ENCODE measurements at places on chromosomes 6 and 20.

DNA sequence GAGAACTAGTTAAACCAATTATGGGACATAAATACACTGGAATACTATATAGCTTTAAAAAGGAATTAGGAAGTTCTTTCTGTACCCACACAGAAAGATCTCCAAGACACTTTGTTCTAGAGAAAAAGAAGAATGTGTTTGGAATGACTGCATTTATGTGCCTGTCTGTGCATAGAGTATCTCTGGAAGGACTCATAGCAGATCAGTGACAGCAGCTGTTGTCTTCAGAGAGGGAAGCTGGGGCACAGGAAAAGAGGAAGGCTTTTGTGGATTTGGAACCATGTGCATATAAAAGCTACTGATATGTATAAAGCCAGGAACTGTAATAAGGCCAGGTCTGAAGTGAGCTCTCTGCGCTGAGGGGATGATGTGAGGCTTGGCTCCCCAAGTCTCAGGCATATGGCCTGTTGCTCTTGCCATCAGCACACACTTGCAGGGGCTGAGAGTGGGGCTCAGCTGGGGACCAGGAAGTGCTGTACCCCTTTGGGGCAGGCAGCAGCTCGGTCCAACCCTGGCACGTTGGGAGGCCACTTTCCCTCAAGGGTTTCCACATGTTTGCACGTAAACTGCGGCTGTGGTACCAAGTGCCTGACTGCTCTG lies 31.8 kb upstream of the CCDC167 start:
- DNase-seq = no peak

- no peak for DNase-seq
These were observed 33.1 kb downstream of the HBS1L start for GRCh38 chr6:135021310-135022049.

DNA sequence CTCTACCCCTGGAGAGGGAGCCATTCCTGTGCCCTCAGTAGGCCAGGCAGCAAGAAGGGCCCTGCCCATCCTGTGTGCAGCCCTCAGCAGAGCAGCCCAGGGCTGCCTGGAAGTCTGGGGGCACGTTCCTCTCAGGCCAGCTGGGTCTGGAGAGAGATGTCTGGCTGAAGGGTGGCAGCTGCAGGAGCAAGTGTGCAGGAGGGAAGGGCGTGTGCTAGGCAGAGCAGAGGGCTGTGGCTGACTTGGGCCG lies 62.7 kb downstream of the NOL4L start:
- DNase-seq = no peak

- DNase-seq = no peak
These were observed 105.4 kb downstream of the OGFRL1 start for GRCh38 chr6:71393981-71394432.

GRCh38 chr6:25051083-25051482 lies 115.3 kb upstream of the RIPOR2 start:
- DNase-seq = no peak

DNA sequence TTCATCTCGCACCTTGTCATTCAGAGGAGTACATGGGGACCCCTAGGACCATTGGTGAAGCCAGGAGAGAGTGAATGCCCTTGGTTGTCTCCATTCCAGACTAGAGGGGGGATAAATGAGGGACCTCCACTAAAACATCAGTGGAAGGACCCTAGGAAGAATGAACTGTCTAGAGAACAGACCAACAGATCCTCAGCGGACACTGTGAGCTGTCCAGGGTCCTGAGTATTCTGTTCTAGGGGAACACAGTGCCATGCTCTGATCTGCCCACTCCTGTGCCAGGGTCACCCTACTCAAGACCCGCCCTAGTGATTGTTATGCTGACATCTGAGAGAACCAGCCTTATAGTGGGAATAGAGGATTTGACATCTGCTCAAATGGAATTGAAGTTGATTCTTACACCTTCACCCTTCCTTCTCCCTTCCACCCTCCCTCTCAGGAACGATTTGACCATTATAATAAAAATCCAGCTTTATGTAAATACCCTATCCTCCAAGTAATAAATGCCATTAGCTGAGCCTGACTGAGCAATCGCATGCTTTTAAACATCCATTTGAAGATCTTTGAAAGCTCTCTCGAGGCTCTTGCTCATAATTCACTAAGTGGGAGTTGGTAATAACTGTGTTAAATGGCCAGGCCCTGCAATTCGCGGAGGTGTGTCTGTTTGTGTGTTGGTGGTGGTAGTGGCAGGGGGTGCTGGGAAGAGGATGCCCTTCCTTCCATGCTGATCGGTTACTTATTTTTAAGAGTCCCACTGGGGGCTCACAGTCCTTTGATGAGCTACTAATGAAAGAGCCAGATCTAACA lies 43.6 kb upstream of the SLC32A1 start:
- DNase-seq = peak; percentile 80

DNA sequence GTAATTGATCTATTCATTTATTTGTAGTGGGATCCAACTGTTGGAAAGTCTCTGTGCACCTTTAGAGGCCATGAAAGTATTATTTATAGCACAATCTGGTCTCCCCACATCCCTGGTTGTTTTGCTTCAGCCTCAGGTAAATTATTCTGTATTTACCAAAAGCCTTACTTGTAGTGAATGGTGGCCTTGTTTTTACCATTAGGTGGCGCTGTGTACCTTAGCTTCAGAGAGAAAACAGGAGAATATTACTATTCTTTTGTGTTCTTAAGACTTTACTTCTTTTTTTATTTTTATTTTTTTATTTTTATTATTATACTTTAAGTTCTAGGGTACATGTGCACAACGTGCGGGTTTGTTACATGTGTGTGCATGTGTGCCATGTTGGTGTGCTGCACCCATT lies 23.7 kb downstream of the PEX7 start:
- peak; percentile 66 for DNase-seq

DNA sequence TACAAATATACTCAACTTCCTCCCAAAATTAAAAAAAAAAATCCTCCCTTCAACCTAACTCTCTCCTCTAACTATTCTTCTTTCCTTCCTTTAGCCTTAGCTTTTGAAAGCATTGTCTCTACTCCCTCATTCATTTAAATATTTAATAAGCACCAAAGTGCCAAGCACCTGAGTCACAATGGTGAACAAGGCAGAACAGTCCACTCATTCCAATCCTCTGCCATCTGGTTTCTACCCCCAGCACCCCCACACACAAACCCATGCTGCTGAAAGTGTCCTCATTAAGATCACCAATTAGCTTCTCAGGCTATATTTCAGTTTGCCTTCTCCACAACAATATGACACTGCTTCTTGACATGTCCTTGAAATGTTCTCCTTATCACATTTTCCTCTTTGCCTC lies 76.3 kb downstream of the DTNBP1 start:
- DNase-seq = no peak

DNA sequence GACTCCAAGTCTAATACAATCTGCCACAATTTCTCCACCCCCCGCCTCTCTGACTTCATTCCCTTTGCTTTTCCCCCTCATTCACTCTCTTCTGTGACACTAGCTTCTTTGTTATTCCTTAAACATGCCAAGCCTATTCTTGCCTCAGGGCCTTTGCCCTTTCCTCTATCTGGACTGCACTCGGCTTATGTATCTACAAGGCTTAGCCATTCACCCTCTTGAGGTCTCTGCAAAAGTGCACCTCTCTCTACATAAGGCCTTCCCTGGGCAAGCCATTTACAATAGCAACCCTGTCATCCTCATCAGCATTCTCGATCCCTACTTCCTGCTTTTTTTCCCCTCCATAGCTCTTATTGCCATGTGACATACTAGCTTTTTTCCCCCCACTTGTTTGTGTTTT lies 168.9 kb downstream of the PDSS2 start:
- DNase-seq = no peak

GRCh38 chr6:51283723-51284355 lies 465.2 kb downstream of the TFAP2B start:
- no peak for DNase-seq

DNA sequence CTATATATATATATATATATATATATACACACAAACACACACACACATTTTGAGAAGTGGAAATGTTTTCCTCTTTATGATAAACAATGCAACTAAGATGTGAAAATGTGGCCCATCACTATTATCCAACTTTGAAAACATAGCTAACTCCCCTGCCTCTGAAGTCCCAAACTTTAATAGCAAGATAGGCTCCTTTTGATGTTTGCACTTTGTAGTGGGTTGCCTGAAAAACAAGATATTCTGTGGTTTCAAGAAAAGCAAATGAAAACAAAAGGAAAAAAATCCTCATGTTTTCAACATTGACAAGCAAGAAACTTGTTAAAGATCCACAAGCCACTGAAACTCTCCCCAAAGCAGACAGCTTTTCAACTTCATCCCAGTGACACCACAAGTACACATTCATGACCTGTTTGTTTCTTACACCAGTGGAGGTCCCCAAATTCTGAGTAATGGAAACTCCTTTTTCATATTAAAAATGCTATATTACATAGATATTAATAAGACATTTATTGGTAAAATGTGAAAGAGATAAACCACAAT lies 90.0 kb downstream of the IPCEF1 start:
- no peak for DNase-seq

DNA sequence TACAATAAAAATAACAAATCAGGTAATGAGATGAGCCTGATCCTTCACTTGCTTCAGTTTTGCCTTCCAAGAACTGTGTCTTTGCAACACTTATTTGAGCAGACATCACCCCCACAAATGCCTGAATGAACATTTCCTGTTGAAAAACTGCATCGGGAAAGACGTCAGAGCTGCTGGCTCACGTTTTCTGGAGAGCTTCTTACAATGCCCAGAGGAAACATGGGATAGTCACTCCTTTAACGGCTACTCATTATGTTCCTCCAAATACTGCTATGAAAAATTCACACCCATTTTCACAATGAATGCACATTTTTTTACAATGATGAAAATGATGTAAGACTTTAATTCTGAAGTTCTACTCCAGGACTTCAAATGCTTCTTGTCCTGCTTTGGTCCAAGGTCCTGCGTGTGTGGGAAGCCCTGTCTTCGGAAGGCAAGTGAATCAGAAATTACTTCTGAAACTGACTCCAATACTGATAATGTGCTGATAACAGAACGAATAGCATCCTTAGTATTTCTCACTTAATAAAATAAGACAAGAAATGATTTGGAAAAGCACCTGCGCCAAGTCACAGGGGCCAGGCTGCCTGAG lies 238.0 kb downstream of the ANKRD60 start:
- no peak for DNase-seq

Data from hepatocyte (in vitro differentiated cells).